Stimulated activated CD4-positive, alpha-beta T cell treated with anti-CD3 and anti-CD28 coated beads, Interleukin-12 subunit alpha, Interleukin-12 subunit beta, amount 100 ng/mL, for 48 hours (primary cell): ENCODE measurements at places on chromosomes 3 and 15.

DNA sequence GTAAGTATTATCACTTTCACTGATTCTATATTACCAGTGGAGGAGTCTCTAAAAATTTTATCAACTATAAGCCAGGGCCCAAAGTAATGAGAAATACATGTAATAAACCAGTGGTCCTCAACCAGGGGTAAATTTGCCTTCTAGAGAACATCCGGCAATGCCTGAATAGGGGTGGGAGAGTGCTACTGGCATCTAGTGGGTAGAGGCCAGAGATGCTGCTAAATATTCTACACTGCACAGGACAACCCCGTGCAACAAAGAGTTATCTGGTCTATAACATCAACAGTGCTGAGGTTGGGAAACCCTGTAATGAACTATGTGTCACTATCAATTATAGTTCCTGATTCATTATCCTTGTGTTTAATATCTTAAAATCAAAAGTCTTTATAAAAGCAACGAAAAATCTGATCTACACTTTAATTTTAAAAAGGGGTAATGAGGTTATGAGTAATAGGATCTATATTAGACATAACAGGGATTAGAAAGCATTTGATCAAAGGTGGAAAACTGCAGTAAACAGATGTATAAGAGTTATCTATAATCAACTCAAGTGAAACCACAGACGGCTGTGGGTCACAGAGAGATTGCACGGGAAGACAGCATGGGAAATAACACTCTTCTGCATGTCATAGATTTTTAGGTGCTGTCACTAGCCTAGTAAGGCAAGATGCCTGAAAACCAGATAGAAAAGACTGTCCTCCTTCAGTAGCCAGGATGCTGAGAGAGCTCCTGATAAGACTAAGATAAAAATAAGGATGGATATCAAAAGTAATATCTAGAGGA lies 2.0 kb downstream of the LYSMD2 start:
- DNase-seq = no peak

GRCh38 chr3:184448321-184449160 lies 68.7 kb downstream of the CHRD start:
- no peak for DNase-seq

DNA sequence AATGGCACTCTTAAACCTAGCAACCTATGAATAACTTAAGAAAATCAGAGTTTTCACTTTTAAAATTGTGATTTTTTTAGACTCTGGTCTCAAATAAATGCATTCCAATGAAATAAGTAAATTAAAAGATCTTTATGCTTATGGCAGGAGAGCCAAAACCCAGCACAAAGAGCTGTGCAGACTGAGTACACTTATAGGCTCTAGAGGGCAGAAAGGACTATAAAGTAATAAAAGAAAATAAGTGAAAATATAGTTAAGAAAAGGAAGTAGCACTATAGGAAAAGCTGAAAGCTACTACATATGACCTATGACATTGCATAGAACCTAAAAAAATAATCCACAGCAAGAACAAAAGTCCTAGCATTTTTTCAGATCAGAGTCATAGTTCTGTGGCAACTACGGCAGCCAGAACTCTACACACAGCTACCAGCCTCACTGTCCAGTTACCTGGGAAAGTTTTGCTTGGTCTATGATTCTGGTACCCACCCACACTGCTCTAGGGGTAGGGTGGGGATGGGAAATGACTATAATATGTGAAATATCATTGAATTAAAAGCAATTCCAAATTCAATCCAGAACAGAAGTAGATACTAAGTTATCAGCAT lies 30.5 kb downstream of the CLASP2 start:
- no peak for DNase-seq

- DNase-seq = no peak
These were observed 50.9 kb upstream of the NPHP3 start for GRCh38 chr3:132773071-132773619.

GRCh38 chr3:100335434-100335833 lies 877 bp downstream of the NIT2 start:
- peak; percentile 8 for DNase-seq

DNA sequence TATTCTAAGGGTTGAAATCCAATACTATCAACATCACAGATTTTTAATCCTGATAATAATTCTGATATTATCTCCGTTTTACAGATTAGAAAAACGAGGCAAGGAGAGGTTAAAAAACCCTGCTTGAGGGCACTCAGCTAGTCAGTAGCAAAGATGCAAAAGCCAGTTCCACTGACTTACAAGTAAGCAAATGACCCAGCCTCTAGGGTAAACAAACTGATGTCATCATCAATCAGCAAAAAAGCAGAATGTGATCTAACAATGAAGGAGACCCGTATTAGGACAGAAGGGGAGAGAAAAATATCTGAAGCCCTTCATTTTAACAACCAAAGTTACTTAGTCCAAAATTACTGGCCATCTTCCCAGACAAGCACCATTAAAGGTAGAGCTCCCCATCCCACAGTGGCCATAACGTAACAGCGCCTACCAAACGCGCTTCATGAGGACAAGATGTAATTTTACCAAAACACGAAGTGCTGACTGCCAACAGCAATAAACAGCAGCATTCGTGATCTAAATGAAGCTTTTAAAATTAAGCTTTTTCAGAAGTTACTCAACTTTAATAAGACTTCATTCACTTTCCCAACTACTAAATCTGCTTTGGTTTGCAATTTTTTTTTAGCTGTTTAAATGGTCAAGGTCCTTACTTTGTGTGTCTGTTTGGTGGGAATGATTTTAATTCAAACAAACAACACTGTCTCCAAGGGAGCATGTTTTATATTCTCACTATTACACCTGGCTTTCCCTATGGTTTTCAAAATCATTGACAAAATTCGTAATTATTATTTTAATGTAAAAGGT lies 176.6 kb downstream of the OSBPL10 start:
- no peak for DNase-seq

- no peak for DNase-seq
These were observed 4.5 kb upstream of the MASP1 start for GRCh38 chr3:187296058-187296457.

GRCh38 chr3:171168086-171168485 lies 141.6 kb upstream of the SLC2A2 start:
- DNase-seq = no peak

DNA sequence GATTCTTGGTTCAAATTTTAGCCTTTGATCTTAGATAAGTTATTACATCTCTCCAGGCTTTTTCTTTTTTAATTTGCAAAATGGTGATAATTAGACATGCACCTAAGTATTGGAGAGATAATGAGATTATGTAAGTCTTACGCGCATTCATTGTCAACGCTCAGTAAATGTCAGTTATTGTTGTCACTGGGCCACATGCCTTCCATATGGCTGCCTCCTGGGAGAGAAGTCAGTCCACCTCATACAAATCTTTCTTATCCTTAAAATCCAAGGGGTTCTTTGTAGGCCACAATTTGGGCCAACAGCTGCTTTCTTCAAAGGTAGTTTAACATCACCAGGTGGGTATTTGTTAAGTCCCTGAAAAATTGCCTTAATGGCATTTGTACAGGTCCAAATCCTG lies 25.5 kb upstream of the PTPRG start:
- no peak for DNase-seq

- DNase-seq = no peak
These were observed 1.9 kb upstream of the ROPN1 start for GRCh38 chr3:123993818-123994217.

DNA sequence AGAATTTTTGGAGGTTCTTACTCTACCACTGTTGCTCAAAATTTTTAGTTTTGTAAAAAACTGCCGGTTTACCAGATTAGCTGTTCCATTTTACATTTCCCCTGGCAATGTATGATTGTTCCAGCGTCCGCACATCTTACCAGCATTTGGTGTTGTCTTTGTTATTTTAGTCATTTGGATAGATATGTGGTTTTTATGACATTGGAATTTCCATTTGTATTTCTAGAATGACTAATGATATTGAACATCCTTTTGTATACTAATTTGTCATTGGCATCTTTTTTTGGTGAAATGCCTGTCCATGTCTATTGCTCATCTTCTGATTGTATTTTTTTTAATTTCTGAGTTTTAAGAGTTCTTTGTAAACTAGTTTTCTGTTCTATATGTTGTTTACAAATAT lies 28.5 kb downstream of the LRRC28 start:
- no peak for DNase-seq

DNA sequence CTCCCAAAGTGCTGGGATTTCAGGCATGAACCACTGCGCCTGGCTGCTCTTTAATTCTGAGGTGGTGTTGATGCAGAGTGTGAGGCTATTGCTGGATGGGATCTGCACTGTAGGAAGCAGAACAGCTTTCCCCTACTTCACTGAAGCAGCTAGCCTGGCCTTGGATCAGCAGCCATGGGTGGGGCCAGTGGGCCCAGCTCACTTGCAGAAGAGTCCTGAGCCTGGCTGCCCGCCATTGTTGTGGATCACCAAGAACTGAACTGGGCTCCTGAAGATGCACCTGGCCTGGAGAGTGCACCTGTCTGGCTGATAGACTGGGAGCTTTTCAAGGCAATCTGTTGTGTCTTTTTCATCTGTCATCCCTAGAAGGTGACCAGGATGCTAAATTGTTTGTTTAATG lies 11.9 kb downstream of the TLNRD1 start:
- no peak for DNase-seq

GRCh38 chr3:189270248-189270832 lies 98.6 kb downstream of the TPRG1 start:
- DNase-seq = no peak

GRCh38 chr3:159158213-159158612 lies 356.4 kb downstream of the MFSD1 start:
- no peak for DNase-seq

GRCh38 chr15:64916365-64916764 lies 4.7 kb downstream of the ANKDD1A start:
- DNase-seq = no peak

- no peak for DNase-seq
These were observed 6.4 kb upstream of the ISL2 start for GRCh38 chr15:76330080-76330680.

- DNase-seq = no peak
These were observed 80.6 kb downstream of the OCA2 start for GRCh38 chr15:28018291-28019044.

DNA sequence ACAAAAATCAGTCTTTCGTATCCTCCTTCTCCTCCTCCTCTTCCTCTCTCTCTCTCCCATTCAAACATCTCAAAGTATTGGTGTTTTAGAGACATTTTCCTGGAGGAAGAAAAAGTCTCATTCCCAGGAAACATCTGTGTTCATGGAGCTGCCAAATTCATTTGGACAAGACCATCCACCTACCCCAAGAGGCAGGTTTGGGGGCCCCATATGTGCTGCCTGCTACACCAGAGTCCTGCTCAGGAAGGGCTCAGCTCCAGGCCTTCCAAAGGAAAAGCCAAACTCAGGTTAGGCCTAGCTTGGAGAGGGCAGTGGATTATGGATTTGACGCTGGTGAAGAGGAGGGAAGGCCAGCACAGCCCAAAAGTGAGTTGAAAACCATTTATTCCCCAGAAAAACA lies 131.2 kb downstream of the SRGAP3 start:
- no peak for DNase-seq

- DNase-seq = no peak
These were observed 65.6 kb downstream of the SLC6A6 start for GRCh38 chr3:14467814-14468620.

GRCh38 chr3:53274938-53275605 lies 19.2 kb upstream of the TKT start:
- DNase-seq = no peak
